HFF-Myc (cell line): ENCODE measurements at places on chromosomes 12 and 14.
A peak's percentile ranks its signal among the peaks of the same experiment; 100 is the strongest.

DNA sequence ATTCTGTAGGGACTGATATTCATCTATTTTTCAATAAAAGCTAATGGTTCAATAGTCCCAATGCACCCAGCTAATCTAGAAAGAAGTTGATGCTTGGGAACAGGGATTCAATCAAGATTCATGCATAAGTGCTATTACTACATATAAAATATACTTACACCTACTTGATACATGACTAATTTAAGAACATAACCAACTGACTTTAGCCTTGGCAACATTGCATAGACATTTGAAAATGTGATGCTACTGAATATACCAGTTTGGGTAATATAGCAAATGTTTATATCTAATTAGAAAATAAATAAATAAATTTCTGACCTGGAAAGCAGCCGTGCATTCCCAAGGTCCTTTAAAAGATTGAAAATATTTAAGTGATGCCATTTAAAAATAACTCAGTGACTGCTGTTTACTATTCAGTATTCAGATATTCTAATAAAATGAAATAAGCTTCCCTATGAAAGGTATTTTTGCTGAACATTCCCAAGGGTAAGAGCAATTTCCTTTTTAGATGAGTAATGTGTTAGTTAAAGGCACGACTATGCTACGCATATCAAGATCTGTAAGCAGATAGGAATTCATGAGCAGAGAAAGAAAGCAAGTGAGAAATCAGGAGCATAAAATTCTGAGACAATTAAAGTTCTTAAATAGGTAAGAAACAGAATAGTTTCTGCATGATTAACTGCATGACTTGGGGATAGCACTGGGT, 160.6 kb upstream of the SYT1 start:
- DNase-seq, result peak; percentile 24

GRCh38 chr14:32565256-32565655, 236.2 kb downstream of the AKAP6 start:
- DNase-seq, result no peak

DNA sequence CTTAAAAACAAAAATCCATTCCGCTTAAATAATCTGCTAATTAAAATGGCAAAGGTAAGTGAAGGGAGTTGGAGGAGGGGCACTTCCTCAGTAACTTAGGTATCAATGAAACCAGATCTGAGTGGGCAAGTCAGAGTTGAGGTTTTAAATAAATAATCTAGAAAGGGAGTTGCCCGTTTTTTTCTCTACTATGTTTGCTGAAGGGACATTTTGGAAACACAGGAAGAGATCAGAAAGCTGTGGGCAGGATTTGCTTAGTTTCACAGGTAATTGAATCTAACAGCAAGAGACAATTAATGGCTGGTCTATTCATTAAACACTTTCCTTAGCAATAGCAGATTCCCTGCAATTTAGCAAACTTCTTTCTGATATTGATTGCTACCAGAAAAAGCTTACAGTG, 186.0 kb upstream of the ABCD2 start:
- DNase-seq, result no peak

- DNase-seq, result no peak
Observed at GRCh38 chr12:38783304-38783703, 122.1 kb downstream of the CPNE8 start.

DNA sequence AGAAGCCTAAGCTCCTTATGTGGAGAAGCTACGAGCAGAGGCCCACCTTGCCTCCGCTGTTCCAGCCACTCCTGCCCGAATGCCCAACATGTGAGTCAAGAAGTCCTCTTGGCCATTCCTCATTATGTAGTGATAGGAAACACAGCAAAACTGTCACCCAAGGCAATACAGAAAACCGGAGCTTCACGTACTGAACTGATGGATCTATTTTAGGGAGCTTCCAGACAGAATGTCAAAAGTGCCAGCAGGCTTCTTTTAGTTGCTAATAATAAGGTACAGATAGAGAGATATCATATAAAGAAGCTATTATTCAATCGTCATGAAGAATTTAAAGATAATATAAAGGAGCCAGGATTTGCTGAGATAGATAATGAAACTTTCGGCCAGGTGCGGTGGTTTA, 91.6 kb upstream of the SYT10 start:
- DNase-seq, result no peak

DNA sequence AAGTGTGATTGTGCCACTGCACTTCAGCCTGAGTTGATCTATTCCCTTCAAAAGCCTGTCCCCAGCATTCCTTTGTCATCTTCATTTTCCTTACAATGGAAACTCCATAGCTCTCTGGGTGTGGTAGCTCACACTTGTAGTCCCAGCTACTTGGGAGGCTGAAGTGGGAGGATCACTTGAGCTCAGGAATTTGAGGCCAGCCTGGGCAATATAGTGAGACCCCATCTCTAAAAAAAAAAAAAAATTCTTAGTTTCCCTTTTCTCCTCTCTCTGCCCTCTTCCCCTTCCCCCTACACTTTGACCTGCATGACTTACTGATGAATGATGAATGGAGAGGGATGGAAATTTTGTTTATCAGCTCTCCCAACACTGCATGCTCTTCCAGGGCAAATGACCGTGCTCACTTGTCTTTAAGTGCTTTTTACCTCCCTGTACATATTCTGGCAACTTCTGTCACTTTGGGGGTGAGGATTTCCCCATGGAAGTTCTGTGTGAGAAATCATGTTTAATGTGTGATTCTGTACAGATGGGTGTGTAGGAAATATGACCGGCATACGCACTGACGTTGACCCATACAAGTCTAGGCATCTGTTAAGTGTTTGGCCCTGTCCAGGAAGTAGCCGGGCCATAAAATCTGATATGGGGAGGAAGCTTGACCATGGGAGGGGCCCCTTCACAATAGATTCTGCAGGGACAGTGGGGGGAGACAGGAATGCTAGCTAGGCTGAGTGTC, 65.4 kb downstream of the ZFP36L1 start:
- no peak for DNase-seq

DNA sequence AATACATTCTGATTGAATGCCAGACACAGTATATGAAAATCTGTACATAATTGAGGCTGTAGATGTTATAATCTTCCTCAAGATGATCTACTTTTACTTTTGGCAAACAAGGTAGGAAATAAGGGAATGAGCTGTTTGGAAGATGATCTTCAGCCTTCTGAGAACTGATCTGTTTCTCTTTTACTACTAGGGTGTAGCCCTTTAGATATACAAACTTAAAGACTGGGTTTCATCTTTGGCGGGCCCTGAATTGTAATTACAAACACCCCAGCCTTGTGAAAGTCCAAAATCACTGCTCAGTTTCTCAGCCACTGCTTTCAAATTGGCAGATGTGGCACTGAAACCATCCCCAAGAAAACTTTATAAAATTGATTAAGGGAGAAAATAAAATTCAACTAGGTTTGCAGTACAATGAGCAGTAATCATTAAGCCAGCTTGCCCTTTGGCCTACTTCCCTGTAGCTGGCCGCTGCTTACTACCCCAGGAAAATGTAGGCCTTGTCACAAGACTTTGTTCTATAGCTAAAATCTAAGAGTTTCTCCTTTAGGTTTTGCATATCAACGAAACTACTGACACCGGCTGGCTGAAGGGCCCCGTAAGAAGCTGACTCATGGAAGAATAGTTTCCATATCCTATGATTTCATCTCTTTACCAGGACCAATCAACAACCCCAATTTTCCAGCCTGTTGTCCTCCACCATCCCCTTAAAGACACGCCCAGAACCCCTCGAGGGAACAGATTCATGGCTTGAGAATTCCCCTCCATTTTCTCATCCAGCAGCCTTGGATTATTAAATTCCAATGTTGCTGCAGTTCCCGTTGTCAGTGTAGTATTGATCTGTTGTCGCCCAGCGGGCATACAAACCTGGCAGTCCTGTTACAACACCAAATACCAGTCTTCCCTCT, 210.8 kb downstream of the PCNX1 start:
- peak; percentile 46 for DNase-seq

- no peak for DNase-seq
Observed at GRCh38 chr12:87720967-87721366, 308.2 kb downstream of the C12orf50 start.

DNA sequence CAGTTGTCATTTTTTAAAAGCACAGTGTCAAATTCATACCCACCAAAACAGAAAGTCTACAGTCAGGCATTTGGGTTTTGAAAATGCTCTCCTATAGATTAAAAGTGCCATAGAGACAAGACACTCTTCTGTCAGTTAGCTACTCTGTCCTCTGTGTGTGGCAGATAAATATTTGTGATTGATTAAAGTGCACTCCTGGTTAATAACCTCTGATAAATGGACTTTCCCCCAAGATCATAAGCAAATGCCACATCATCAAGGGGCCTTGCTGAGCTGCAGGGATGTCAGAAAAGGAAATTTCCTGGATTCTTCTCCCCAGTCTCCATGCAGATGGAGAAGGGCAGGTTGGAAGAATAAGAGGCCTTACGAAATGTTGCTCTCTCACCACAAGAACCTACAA, 1329.5 kb upstream of the TMEM132C start:
- no peak for DNase-seq

GRCh38 chr12:11981121-11981733, 89.5 kb upstream of the BCL2L14 start:
- no peak for DNase-seq

GRCh38 chr12:50200552-50201273, 33.5 kb upstream of the CERS5 start:
- no peak for DNase-seq

- no peak for DNase-seq
Observed at GRCh38 chr14:20516921-20517320, 11.6 kb downstream of the RNASE10 start.
